Brain microvascular endothelial cell (primary cell): ENCODE measurements at places on chromosomes 12 and 14.

GRCh38 chr14:37019488-37019887 lies 152.9 kb downstream of the SLC25A21 start:
- DNase-seq = no peak

DNA sequence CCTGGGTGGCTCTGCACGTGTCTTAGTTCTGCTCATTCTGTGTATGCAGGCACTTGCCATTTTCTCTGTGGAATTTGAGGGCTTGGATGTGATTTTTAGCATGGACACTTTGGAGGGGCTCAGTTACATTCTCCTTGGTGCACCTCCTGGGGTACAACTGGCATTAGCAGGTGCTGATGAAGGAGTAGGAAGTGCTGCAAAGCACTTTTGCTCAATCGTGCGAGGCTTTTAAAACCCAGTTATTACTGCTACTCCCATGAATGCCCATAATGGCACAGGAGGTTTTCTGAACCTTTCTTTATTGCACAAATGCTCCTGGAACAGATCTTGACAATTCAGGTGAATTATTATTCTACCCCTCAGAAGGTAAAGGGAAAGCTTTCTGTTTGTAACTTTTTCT lies 78.7 kb downstream of the SLC25A47 start:
- no peak for DNase-seq

DNA sequence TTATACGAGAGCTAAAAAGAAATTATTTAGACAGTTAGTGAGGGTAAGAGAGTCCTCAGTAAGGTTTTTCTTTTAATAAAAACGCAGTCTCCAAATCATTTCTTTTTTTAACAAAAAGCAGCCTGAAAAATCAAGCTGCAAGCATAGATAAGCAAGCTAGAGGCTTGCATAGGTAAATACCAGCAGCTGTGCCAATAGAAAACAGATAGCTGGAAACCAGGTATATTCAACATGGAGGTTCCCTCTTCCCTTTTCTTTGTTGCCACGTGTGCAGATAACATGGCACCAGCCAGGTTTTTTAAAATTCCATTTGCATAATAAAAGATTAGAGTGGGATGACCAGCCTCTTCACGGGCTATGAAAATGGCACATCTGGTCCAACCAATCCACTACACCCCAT lies 6.1 kb upstream of the PRKAB1 start:
- no peak for DNase-seq

- DNase-seq = no peak
Observed at GRCh38 chr14:98692832-98693231, 579.2 kb downstream of the BCL11B start.

DNA sequence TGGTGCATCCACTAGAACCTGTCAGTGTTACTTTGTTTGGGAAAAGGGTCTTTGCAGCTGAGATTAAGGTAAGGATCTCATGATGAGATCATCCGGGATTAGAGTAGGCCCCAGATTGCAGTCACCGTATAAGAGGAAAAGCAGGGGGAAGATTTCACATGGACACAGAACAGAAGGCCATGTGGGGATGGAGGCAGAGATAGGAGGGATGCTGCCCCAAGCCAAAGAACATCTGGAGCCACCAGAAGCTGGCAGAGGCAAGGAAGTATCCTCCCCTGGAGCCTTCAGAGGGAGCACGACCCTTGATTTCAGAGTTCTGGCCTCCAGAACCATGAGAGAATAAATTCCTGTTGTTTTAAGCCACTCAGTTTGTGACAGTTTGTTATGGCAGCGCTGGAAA lies 39.6 kb downstream of the CMKLR1 start:
- DNase-seq = no peak

- DNase-seq = no peak
Observed at GRCh38 chr14:105864651-105865265, 338.4 kb downstream of the TMEM121 start.

DNA sequence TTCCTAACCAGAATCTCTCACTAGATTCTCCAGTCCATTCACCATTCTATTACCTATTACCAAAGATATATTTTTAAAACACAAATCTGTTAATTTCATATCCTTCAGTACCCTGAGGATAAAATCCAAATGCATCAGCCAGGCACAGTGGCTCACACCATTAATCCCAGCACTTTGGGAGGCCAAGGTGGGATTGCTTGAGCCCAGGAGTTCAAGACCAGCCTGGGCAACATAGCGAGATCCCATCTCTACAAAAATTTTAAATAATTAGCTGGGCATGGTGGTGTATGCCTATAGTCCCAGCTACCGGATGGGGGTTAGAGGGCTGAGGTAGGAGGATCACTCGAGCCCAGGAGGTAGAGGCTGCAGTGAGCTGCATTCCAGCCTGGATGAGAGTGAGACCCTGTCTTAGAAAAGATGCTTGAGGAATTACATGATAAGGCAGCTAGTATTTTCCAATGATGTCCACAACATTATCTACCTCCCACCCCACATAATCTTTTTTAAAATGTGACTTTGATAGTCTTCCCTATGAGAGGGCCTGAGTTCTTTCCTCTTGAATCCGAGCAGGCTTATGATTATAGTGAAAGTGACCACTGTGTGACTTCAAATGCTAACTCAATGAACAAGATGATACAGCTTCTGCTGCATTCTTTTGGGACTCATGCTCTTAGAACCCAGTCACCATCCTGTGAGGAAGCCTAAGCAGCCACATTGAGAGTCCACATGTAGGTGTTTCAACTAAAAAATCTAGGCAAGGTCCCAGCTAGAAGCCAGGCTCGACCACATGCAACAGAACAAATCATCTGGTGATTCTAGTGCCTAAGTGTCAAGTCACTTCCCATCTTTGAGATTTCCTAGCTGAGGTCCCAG lies 18.0 kb downstream of the HECTD1 start:
- DNase-seq = no peak

GRCh38 chr12:31819427-31819826 lies 90.6 kb upstream of the AMN1 start:
- no peak for DNase-seq

DNA sequence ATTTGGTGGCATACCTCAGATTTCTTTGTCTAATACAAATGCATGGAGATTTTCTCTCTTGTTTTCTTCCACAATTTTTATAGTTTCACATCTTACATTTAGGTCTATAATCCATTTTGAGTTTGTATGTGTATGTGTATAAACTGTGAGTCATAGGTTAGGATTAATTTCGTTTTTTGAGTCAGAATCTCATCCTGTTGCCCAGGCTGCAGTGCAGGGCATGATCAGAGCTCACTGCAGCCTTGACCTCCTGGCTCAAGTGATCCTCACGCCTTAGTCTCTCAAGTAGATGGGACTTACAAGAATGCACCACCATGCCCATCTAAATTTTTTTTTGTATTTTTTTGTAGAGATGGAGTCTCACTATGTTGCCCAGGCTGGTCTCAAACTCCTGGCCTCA lies 71.6 kb downstream of the OTOGL start:
- DNase-seq = no peak

DNA sequence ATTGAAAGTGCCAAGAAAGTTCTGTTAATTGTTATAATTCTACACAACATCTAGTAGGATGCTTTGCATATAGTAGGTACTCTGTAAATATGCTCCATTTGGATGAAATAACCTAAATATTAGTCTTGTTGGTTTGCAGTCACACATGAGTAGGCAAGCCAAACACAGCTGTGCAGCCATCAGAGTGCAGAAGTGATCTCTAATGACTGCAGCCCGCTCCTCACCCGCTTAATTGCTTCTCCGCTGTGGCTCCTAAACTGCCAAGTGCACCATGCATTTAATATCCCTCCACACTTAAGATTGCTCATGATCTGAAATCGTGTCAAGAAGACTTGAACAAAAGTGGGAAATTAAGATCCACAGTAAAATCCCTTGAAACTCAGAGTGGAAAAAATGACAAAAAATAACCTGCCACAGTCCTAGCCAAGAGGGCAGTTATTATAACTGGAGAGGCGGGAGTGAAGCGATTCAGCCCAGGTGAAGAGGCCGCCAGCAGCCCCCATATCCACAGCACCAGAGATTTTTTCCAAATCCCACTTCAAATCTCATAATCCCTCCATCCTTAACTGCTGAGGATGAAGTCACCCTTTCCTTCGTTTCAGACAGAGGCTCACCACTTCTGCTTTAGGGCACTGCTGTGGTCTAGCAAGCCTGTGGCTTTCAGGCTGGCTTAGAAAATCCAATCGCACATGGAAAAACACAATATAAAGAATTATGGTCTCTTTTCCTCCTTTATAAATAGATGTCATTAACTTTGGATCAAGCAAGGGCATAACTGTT lies 69.5 kb downstream of the TMEM30B start:
- no peak for DNase-seq

DNA sequence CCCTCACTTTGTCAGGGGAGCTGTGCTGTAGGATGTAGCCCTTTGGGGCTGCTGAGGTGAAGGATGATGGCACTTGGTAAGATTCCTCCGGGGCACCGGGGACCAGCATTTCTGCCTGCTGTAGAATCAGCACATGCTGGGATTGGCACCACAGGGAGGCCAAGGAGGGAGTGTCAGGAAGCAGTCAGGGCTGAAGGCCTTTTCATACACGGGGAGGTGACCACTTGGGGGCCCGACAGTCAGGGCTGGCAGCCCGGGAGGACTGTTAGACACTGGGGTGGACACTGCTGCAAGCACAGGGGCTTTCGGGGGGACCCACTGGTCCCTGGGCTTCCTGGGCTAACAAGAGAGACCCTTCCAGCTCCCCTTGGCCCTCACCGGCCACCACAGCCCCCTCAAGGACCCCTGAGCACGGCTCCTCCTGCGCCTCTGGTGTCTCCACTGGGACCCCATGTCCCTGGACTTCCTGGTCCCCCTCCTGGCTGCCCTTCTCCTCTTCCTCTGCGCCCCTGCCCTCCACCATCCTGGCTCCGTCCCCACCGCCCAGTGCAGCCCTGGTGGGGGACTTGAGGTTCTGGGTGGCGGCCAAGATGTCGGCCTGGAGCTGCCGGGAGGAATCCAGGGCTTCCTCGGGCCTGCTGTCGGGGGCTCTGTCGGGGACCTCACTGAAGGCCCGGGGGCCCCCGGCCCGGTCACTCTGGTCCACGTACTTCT lies 6.5 kb downstream of the TMEM119 start:
- no peak for DNase-seq

GRCh38 chr14:59101476-59101875 lies 87.0 kb upstream of the DAAM1 start:
- no peak for DNase-seq

DNA sequence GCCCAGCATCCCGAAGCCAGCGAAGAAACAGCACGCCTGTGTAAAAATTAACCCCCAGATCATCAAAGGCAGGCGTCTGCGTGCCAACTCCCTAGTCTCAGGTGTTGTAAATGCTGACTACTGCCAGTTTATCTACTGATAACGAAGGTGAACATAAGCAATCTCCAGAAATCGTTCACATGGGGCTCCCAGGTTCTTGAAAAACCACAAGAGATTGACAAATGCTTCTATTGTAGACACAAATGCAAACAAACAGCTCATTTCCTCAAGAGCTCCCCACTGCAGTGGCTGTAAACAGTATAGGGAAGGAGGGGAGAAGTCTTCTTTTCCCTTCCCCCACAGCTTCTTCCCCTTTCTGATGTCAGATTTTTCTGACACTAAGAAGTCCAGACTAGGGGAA lies 5.3 kb upstream of the PLEKHG3 start:
- no peak for DNase-seq

GRCh38 chr12:108477055-108477880 lies 37.8 kb upstream of the FICD start:
- DNase-seq = no peak

DNA sequence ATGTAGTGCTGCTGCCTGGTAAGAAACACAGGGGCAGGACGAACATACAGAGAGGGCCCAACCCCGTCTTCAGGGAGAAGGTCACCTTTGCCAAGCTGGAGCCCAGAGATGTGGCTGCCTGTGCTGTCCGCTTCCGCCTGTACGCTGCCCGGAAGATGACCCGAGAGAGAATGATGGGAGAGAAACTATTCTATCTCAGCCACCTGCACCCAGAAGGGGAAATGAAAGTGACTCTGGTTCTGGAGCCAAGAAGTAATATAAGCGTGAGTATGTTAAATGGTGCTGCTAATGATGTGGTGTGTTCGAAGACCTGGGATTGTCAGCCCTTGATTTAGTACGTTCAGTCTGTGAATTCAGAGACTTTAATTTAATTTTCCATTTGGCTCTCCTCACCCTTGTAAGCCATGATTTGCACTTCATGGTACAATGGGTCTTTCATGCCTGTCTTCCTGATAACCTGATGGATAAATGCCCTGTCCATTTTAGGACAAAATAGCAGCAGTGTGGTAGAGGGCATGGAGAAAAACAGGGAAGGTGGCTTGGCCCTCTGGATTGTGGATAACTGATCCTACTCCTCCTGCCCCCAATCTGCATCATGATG lies 318.9 kb downstream of the SNAPC1 start:
- no peak for DNase-seq

DNA sequence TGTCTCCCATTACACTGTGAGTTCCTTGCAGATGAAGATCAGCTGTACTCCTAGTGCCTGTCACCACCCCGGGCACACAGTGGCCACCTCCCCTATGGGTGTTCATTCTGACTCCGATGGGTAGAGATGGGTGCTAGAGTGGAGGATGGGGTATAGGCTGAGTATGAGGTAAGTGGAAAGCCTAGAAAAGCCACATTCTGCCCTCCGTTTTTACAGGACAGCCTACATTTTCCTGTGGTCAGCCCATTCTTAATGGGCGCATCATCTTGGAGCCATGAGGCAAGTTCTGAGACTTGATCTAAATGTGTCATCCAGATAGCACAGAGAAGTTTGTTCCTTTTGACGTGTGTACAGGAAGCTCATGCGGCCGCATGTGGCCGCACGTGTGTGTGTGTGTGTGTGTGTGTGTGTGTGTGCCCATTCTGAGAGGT lies 166.7 kb upstream of the HIF1A start:
- peak; percentile 92 for DNase-seq
